ENCODE measurements at places on chromosomes 2 and 18. TPM values are rescaled to one million over a fixed set of nuclear protein-coding genes. Genes with fewer than 3 reads are reported as not detected.

C1QL2 gene
- 0.31 TPM for total RNA-seq

FAM237A gene
- total RNA-seq: not detected

RAMP1 gene
- total RNA-seq: not detected

CYP1B1 gene
- total RNA-seq: 4.5 TPM

CDK15 gene
- not detected for total RNA-seq

LOXHD1 gene
- total RNA-seq: not detected

ALPG gene
- 0.42 TPM for total RNA-seq

DNAJC27 gene
- total RNA-seq: 2.6 TPM
